SJSA1 (cell line): ENCODE measurements at places on chromosomes 6 and 20. TPM values are rescaled to one million over a fixed set of nuclear protein-coding genes. Genes with fewer than 3 reads are reported as not detected.

Gene MDFI
- total RNA-seq, result not detected in 2 replicates

Gene RAMACL
- total RNA-seq, result 0.24 and 0.50 TPM in 2 replicates

Gene SRSF12
- 0.72 and 2.8 TPM in 2 replicates for total RNA-seq

DNA sequence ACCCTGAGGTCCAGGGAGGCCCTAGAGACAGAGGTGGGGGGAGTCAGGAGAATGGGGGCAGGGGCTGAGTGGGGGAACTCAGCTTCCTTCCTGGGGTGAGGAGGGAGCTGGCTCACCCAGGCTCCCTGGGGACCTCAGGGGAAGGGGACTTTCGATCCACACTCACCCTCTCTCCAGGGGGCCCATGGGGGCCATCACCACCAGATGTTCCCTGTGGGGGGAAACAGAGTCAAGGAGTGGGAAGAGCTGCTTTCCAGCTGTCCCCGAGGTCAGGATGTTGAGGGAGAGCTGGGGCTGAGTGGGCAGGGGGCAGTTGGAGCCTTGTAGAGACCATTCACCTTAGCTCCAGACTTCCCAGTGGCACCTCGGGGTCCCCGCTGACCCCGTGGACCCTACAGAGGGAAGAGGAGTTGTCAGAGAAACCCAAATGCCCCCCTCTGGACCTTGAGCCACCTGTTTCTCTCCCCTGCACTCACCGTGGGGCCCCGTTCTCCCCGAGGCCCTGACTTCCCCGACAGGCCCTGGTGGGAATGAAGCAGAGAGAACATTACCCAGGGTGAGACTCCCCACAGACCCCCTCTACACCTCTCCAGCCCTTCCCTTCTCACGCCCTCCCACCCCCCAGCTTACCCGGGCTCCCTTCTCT lies 18.6 kb downstream of the COL11A2 start:
- no peak for DNase-seq

DNA sequence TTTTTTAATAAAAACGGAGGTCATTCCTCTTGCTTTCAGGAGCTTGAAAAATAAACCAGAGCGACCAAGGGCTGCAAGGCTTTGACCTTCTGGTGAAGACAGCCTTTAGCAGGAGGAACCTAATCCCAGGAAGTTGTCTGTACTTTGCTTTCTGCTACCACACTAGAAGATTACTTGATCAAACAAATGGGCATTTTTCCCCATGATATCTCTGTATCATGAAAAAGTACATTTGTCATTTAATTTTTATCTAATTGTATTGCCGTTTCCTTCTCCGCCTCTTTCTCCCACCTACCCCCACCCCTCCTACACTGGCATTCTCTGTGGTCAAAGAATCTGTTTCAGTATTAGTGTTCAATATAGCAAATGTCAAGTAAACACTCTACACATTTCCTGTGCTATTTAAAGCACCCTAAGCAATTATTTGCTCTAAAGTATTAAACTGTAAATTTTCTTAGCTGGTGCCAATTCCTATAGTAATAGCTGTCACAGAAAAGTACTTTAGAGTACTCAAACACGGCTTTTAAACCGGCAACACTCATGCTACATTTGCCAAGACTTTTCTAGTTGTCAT lies 29.7 kb downstream of the ATXN1 start:
- DNase-seq, result no peak

DNA sequence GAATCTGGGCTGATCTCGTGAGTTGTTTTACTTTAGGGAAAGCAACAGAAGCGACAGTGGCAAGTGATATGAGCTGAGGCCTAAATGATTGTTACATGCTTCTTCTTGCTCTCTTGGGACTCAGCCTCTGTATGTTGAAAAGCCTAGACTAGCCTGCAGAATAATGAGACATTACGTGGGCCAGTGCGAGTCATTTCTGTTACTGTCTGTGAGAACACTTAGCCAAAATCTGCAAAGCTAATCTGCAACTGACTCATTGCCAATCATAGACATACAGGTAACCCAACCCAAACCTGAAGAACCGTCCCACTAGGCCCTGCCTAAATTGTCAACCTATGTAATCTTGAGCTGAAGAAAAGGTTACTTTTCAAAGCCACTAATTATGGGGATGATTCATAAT lies 77.4 kb upstream of the F13A1 start:
- no peak for DNase-seq

DNA sequence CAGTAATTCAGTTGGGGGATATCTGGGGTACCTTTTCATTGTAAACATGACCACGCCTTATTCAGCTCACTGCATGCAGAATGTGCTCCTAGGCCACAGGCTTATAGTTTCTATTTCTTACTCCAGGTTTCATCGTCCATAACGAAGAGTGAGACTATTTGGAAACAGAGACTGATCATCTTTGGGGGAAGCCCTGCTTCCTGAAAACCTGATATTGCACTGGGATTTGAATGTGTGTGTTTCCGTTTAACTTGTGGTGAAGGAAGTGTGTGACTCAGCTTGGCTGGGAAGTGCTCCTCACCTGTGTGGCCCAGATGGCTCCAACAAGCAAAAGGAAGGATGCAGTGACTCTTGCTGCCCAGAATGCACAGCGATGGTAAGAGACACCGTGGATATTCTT lies 19.6 kb upstream of the LTV1 start:
- DNase-seq, result no peak

GRCh38 chr6:21804941-21805610 lies 211.5 kb downstream of the SOX4 start:
- no peak for DNase-seq

GRCh38 chr20:52105442-52106422 lies 85.8 kb downstream of the ZFP64 start:
- no peak for DNase-seq

DNA sequence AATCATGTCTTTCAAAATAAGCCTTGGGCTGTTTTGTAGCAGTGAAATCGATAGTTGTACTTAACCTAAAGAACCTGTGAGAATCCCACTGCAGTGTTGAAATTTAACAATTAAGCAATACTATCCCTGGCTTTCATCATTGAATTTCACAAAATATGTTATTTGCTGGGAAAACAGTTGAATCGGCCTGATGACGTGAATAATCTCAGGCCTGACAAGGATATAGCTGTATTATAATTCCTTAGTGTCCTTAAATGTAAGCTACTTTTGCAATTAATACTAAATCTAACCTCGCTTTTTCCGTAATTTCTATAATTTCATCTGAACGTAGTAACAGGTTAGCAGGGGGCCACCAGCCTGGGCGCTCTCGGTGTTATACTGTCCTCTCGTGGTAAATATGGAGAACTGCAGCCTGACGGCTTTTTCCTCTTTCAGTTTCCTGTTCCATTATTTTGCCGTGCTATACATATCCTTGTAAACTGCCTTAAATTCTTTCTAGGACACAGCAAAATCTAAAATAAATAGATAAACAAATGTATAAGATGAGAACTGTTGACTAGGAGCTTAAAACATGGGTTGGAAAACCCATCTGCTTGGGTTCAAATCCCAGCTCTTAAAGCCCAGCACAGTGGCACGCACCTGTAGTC lies 24.0 kb downstream of the MTFR2 start:
- peak; percentile 28 for DNase-seq

GRCh38 chr20:37158248-37158647 lies 20.9 kb upstream of the RPN2 start:
- no peak for DNase-seq

DNA sequence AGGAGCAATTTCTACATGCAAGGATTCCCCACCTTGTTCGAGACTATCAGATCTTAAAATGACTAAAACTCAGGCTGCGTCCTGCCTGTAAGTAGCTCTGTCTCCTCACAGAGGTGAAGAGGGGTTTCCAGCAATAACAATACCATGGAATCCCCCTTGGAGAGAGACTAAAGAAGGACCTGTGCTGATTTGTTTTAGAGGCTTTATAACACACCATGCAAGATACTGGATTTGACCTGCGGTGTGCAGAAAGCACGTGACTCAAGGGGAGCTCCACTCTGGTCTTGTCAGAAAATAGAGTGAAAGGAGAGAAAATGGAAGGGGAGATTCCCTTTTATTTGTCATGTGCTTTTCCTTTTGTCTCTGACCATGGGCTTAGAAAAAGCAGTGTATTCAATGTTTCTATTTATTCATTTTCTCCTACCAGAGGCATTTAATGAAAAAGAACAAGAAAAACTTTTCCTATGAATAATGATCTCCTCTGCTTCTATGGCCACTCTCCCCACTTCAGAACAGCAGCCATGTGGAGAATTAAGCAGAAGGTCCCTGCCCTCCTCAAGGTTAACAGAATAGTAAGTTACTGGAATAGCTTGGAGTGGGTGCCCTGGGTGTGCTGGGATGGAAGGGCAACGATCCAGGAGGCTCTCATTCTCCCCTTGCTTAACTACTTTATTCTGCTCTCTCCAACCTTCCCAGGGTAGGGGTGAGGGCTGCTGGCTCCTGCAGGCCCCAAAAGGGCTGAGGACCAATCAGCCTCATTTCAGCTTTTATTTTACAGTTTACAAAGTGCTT lies 19.2 kb upstream of the MRPS10 start:
- DNase-seq, result no peak
